ENCODE measurements at places on chromosomes 3 and 15. TPM values are rescaled to one million over a fixed set of nuclear protein-coding genes. Genes with fewer than 3 reads are reported as not detected.

DNA sequence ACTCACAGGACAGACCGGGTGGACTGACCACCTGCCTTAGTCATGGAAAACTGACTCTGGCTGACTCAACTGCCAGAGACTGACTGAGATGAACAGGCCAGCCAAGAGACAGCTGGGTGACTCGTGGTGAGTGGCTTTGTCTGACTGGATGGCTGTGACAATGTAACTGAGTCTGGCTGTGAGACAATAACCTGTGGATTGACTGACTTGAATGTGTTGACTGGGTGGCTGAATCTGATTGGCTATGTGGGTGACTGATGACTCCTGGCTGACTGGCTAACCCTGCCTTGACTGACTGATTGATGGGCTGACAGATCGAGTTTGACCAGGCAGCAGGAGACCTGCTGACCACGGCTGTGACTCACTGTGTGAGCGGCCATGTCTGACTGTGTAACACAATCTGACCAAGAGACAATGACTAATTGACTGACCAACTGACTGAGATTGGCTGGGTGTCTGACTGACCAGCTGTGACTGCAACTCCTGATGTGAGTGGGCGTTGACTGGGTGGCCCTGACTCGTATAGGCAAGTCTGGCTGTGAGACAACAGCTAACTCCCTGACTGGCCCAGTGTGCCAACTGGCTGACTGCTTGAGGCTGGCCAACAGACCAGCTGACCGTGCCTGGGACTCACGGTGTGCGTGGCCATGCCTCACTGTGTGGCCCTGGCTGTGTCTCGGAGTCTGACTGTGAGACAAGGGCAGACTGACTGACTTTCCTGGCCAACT is 509.1 kb downstream of the SHQ1 start:
- H3K27ac ChIP-seq: no peak overlapping the region
- no peaks in the 10 kb centered on the region for H3K27me3 ChIP-seq
- no peak for DNase-seq
- no peaks in the 10 kb centered on the region for H3K36me3 ChIP-seq
- no peak overlapping the region for H3K4me3 ChIP-seq

GRCh38 chr3:18828637-18829036 is 319.7 kb upstream of the KCNH8 start:
- DNase-seq: no peak
- H3K27ac ChIP-seq: no peak overlapping the region
- H3K27me3 ChIP-seq: no peaks in the 10 kb centered on the region

DNA sequence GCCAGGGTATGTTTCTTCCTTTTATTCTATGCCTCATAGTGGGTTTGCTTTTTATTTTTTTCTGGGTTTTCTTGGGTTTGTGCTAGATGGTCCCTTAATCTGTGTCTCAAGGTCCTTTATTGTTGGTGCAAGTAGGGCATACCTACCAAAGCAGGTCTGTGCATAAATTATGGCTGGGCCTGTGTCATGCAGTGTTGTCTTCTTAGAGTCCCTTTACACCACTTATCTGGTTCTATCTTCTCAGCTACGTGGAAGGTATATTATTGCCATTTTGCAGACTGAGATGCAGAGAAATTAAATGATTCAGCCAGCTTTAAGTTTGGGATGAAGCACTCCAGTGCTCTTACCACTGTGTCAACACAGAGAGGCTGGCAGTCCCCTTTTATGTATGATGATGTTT is 293.5 kb upstream of the SOX2 start:
- no peak overlapping the region for H3K27ac ChIP-seq
- no peaks in the 10 kb centered on the region for H3K4me1 ChIP-seq
- H3K27me3 ChIP-seq: no peaks in the 10 kb centered on the region
- H3K4me3 ChIP-seq: no peak overlapping the region
- H3K36me3 ChIP-seq: no peaks in the 10 kb centered on the region

DNA sequence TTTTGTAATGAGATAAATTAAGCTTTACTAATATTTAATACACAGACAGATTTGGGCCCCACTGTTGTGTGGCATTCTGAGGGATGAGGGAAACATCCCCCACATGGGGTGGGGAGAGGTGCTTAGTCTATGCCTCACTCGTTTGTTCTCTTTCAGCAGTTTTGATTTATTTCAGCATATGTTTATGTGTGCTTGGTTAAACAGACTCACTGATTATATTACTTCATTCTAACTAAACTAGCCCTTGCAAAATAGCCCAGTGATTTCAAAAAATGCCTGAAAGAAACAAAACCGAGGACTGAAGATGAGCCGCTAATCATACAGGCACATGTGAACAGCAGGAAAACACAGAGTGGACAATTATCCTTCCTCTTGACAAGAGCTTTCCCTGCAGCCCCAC is 27.2 kb downstream of the TNFAIP8L3 start:
- no peak overlapping the region for H3K27ac ChIP-seq
- no peak for DNase-seq
- no peaks in the 10 kb centered on the region for H3K36me3 ChIP-seq
- peaks cover 8% of the 10 kb centered on the region for H3K27me3 ChIP-seq
- H3K4me3 ChIP-seq: no peak overlapping the region

DNA sequence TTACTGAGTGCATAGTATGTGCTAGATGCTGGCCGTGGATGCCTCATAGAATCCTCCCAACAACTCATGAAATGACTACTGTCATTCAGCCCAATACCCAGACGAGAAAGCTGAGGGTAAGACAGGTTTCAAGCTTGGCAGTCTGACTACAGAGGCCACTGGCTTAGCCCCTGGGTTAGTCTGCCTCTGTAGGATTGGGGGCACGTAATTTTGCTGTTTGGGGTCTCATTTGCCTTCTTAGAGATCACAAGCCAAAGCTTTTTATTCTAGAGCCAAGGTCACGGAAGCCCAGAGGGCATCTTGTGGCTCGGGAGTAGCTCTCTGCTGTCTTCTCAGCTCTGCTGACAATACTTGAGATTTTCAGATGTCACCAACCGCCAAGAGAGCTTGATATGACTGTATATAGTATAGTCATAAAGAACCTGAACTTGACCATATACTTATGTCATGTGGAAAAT is 1.0 kb upstream of the CCR5 start:
- peaks cover 3% of the 10 kb centered on the region for H3K27me3 ChIP-seq
- no peak overlapping the region for H3K27ac ChIP-seq
- peaks cover 55% of the 10 kb centered on the region for H3K4me1 ChIP-seq
- no peak for DNase-seq
- H3K4me3 ChIP-seq: no peak overlapping the region
- H3K36me3 ChIP-seq: no peaks in the 10 kb centered on the region

GRCh38 chr15:89346516-89347231 is 12.1 kb upstream of the POLG start:
- no peak overlapping the region for H3K4me3 ChIP-seq
- H3K36me3 ChIP-seq: no peaks in the 10 kb centered on the region
- H3K27me3 ChIP-seq: peaks cover 15% of the 10 kb centered on the region
- no peak overlapping the region for H3K27ac ChIP-seq

GRCh38 chr3:8524656-8525399 is 23.2 kb downstream of the LMCD1 start:
- no peak for DNase-seq
- no peak overlapping the region for H3K4me3 ChIP-seq
- H3K36me3 ChIP-seq: no peaks in the 10 kb centered on the region
- no peaks in the 10 kb centered on the region for H3K4me1 ChIP-seq

DNA sequence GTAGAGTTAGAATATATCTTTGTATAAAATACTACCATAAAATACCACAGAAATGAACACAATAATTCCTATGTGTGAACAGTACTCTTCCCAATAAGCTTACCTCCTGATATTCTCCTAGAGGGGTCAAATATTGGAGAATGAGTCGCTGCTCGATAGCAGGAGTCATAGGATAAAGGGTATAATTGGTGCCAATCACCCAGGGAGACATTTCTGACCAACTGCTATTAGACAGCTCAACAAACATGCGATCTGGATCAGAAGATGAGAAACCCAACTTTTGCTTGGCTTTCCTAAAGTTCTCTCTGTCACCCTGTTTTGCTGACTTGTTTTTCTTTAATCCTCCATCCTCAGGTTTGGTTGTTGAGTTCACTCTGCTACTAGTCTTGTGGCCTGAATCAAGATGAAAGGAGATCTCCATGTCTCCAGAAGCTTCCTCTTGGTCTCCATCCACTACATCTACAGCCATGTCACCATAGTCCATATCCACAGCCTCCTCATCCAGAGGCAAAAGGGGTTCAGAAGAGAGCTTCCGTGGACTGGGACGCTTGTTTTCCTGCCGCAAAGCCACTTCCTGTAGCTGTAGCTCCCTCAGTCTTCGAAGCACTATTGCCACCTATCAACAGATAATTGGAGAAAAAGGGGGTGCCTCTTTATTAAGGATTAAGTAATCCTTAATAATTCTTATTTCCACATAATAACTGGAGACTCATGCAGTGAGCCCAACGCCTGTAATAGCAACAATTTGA is 50.4 kb downstream of the RBM15B start:
- H3K27me3 ChIP-seq: no peaks in the 10 kb centered on the region
- peaks cover 64% of the 10 kb centered on the region for H3K36me3 ChIP-seq
- peak overlapping the region; percentile 38 for H3K27ac ChIP-seq

Gene LXN
- 5.1 TPM for total RNA-seq

DNA sequence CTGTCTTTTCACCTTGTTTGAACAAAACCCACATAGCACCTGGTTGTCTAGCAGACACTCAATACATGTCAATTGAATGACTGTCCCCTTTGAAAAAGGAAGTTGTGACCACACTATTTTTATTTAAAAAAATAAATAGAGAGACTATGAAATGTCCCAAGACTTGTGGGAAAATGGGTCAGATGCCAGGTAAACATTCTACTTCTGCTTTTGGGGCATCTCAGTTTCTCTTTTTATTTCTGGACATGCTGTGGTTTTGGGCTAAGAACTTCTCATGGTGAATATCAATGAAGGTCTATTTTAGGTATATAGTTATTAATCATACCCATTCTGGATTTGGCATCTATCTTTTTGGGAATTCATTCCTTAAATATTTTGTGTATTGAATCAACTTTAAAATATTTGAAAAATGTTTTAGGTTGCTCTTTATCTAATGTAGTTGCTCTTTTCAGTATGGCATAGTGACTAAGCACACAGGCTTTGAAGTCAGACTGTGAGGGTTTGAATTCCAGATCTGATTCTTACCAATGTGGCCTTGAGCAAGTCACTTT is 4.4 kb downstream of the TMEM45A start:
- H3K4me1 ChIP-seq: peaks cover 7% of the 10 kb centered on the region
- H3K4me3 ChIP-seq: no peak overlapping the region
- DNase-seq: no peak
- H3K27me3 ChIP-seq: peaks cover 28% of the 10 kb centered on the region

DNA sequence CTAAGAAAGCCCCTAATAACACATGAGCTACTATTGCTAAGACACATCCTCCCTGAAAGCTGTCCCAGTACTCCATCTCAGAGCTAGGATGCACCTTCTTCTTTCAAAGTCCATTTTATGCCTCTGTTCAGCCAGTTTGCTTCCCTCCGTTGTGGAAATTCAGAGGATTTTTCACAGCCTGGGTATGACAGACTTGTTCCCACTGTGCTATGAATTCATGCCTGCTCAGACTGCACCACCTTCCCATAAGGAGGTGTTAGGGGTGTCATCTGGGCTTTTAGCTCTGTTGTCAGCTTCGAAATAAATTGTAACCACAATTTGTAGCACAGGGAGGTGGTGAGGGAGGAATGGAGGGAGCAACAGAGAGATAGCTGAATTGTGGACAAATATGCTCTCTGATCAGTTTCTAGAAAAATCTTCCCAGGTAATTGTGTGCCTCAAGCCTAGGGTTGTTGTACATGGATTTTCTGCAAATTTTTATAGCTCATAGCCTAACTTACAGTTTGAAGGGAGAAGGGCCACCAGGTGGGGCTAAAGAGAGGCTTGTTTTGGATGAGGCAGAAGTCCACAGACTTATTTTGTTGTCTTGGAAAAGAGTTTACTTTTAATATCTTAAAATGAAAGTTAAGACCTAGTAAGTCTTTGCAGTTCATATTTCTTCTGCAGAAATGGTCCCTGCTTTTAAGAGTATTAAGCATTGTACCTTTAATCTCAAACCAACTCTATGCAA is 462.0 kb downstream of the PDCD6IP start:
- no peak overlapping the region for H3K27ac ChIP-seq
- H3K4me3 ChIP-seq: no peak overlapping the region
- no peak for DNase-seq

Gene ZDHHC19
- not detected for total RNA-seq

- H3K27ac ChIP-seq: peak overlapping the region; percentile 35
- no peaks in the 10 kb centered on the region for H3K4me1 ChIP-seq
- H3K4me3 ChIP-seq: no peak overlapping the region
Observed at GRCh38 chr15:23503980-23504379, 56.9 kb upstream of the GOLGA6L2 start.

Gene THPO
- not detected for total RNA-seq

- H3K27ac ChIP-seq: no peak overlapping the region
- peaks cover 8% of the 10 kb centered on the region for H3K27me3 ChIP-seq
- no peak overlapping the region for H3K4me3 ChIP-seq
- H3K36me3 ChIP-seq: no peaks in the 10 kb centered on the region
- no peak for DNase-seq
Observed at GRCh38 chr3:185540695-185541094, 11.7 kb downstream of the LIPH start.

Gene MASP1
- not detected for total RNA-seq

Gene MITF
- total RNA-seq: 0.33 TPM

DNA sequence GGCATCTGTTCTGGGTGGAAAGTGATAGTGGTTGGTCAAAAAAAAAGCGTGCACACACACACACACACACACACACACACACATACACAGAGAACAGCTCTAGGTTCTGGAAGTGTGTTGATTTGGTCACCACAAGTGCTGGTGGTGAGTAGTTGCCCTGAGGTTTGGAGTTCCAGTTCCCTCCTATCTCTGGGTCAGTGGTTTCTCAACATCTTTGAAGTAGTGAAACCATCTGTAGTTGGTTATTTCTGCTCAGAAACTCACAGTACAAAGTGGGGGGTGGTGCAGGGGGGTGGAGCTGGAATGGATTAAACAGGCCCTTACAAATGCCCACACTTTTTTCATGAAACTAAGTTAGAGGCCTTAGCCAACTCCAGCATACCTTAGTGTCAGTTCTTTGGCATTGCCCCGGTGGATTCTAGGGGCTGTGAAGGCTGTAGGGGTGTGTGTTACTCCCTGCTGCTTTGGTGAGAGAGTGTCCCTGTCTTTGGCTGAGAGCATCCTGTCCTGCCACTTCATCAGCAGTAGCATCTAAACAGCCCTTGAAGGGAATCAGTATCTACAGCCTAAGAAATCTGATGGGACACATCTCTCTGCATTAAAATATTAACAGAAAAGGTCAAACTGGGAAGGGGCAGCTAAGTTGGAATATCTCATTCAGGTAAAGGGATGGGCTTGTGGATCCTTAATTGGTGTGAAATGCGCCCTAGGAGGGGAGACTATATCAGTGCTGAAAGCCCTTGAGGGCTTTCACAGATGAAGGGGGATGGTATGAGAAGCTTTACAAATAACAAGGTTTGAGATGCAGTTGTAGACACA is 20.6 kb downstream of the SMAD3 start:
- H3K36me3 ChIP-seq: peaks cover 2% of the 10 kb centered on the region
- H3K4me1 ChIP-seq: peaks cover 33% of the 10 kb centered on the region
- H3K27ac ChIP-seq: peak overlapping the region; percentile 58
- no peak overlapping the region for H3K4me3 ChIP-seq

GRCh38 chr15:41872166-41872747 is 21.6 kb downstream of the SPTBN5 start:
- peaks cover 4% of the 10 kb centered on the region for H3K4me1 ChIP-seq
- no peaks in the 10 kb centered on the region for H3K27me3 ChIP-seq
- no peak overlapping the region for H3K4me3 ChIP-seq
- H3K27ac ChIP-seq: peak overlapping the region; percentile 78
- no peak for DNase-seq

GRCh38 chr3:157079676-157080369 is 80.1 kb downstream of the CCNL1 start:
- no peak for DNase-seq
- peaks cover 18% of the 10 kb centered on the region for H3K4me1 ChIP-seq
- H3K36me3 ChIP-seq: no peaks in the 10 kb centered on the region
- no peaks in the 10 kb centered on the region for H3K27me3 ChIP-seq

Measured in naive thymus-derived CD8-positive, alpha-beta T cell (primary cell).